ENCODE measurements at places on chromosomes 12 and 14. TPM values are rescaled to one million over a fixed set of nuclear protein-coding genes. Genes with fewer than 3 reads are reported as not detected.

- peak overlapping the region; percentile 82 for H3K27ac ChIP-seq
- DNase-seq = no peak
- H3K36me3 ChIP-seq = no peaks in the 10 kb centered on the region
- no peak overlapping the region for H3K4me3 ChIP-seq
- H3K27me3 ChIP-seq = no peaks in the 10 kb centered on the region
- H3K4me1 ChIP-seq = no peaks in the 10 kb centered on the region
Observed at GRCh38 chr14:61562321-61563161, 132.8 kb upstream of the HIF1A start.

- peak overlapping the region; percentile 96 for H3K27ac ChIP-seq
- H3K36me3 ChIP-seq = no peaks in the 10 kb centered on the region
- DNase-seq = no peak
- H3K4me3 ChIP-seq = peak overlapping the region; percentile 62
- H3K27me3 ChIP-seq = no peaks in the 10 kb centered on the region
- H3K4me1 ChIP-seq = no peaks in the 10 kb centered on the region
Observed at GRCh38 chr14:21098892-21099595, 589 bp upstream of the ZNF219 start.

- H3K4me1 ChIP-seq = no peaks in the 10 kb centered on the region
- no peak for DNase-seq
- no peaks in the 10 kb centered on the region for H3K36me3 ChIP-seq
Observed at GRCh38 chr14:55691659-55692058, 111.7 kb downstream of the KTN1 start.

Gene WNT5B
- total RNA-seq = 0.94 TPM

Gene FLRT2
- total RNA-seq = 4.8 TPM

Measured in Peyer's patch (tissue), 4 donors.